NCI-H2029 treated with DMSO at 0.1 percent for 48 hours (cell line): ENCODE measurements at places on chromosomes 11 and 22.

DNA sequence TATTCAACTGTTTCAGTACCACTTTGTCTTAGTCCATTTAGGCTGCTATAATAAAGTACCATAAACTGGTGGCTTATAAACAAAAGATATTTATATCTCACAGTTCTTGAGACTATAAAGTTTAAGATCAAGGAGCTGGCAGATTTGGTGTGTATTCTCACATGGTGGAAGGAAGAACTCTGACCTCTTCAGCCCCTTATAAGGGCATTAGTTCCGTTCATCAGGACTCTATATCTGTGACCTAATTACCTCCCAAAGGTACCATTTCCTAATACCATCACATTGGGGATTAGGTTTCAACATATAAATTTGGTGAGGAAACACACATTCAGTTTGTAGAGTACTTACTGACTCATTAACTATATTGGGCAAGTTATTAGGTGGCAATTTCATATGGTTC, 10.7 kb upstream of the ARL14EP start:
- DNase-seq: no peak

DNA sequence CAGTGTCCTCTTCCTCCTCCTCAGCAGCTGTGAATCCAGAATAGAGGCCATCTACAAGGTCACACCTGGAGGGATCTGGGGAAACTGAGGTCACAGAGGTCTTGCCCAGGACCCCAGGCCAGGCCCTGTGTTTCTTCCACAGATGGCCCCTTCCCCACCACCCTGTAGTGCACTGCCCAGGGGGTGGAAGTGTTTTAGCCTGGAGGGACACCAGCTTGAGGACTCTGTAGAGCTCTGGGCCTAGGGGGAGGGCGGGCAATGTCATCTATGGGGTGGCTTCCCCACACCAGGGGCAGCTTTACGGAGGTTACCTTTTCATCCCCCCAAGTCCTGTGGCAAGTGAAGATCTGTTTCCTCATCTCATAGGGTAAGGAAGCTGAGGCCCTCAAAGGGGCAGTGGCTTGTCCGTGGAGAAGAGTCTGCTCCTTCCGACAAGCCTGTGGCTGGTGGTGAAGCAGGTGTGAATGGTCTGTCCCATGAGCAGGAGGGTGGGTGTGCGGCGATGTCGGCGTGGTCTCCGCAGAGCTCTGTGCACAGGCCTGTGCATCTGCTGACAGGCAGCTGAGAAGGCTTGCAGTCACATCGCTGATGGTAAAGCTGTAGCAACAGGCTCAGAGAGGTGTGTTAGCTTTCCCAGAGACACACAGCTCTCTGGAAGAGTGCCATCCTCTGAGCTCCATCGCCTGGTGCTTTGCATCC, 74.1 kb upstream of the WNT7B start:
- no peak for DNase-seq

GRCh38 chr22:24434471-24435322, 7.3 kb downstream of the ADORA2A start:
- no peak for DNase-seq

- DNase-seq: no peak
Observed at GRCh38 chr11:86740628-86741483, 59.5 kb upstream of the PRSS23 start.

- no peak for DNase-seq
Observed at GRCh38 chr11:70021586-70021985, 56.5 kb upstream of the ANO1 start.
